ENCODE measurements at places on chromosomes 1 and 21.

- DNase-seq = no peak
Observed at GRCh38 chr1:84975035-84975434, 21.9 kb downstream of the MCOLN2 start.

DNA sequence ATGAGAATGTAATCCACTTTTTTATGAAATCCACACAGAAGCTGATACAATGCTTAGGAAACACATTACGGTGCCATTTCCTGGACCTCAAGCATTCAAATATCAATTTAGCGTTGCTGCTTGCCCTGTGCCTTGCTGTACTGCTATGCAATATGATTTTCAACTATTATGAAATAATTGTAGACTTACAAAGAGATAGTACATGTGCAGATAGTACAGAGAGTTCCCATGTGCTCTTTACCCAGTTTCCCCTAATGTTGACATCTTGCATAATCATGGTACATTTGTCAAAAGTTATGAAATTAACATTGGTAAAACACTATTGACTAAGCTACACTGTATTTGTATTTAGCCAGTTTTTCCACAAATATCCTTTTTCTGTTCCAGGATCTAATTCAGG, 37.7 kb upstream of the PTBP2 start:
- DNase-seq = no peak

- DNase-seq = no peak
Observed at GRCh38 chr1:25435397-25436108, 4.9 kb downstream of the MACO1 start.

GRCh38 chr21:36052860-36053714, 7.2 kb downstream of the SETD4 start:
- no peak for DNase-seq

DNA sequence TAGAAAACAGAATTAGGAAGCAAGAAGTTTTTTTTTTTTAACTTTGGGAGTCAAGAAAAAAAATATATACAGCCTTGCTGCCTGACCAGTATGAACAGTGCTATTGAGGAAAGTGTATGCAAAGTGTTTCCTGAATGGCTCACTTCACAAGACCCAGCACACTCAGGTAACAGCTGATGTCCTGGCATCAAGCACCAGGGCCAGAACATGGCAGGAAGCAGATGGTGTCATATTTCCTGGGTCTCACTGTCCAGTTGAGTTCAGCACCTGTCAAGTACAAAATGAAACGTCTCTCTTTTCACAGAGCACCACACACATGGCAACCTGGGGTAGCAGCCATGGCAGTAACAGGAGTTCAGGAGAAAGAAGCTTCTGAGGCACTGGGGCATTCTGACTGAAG, 372.3 kb downstream of the TTLL7 start:
- DNase-seq = no peak

- no peak for DNase-seq
Observed at GRCh38 chr1:7010534-7011200, 225.4 kb downstream of the CAMTA1 start.

DNA sequence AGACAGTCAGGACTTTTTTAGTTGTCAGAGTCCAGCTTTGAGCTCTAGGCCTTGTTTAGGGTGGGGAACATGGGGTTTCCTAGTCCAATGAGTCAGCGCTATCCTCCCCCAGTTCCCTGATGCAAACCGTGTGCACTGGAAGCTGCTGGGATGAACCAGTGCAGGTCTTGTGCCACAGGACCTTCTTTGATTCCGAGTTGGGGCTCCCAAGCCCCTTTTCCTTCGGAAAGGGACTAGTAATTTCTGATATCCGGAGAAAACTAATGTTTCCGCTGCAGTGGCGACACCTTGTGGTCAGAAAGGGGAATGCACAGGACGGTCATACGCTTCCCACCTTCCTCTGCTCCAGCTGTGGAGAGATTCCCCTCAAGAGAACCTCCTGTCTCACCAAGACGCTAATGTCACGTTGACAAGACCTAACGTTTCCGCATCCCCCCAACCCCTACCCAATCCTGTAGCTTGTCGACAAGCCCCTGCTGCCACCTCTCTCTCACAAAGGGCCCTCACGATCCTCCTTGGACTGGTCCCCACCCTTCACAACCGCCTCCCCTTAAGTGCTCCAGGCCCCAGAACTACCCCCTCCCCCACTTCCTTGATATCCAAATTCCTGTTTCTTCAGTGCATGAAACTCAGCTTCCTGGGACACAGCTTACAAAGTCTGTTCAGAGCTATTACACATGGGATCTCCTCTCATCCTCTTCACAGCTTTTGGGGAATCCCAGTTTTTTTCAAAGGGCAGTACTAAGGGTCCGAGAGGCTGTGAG, 30.9 kb downstream of the GPA33 start:
- DNase-seq = peak; percentile 71

DNA sequence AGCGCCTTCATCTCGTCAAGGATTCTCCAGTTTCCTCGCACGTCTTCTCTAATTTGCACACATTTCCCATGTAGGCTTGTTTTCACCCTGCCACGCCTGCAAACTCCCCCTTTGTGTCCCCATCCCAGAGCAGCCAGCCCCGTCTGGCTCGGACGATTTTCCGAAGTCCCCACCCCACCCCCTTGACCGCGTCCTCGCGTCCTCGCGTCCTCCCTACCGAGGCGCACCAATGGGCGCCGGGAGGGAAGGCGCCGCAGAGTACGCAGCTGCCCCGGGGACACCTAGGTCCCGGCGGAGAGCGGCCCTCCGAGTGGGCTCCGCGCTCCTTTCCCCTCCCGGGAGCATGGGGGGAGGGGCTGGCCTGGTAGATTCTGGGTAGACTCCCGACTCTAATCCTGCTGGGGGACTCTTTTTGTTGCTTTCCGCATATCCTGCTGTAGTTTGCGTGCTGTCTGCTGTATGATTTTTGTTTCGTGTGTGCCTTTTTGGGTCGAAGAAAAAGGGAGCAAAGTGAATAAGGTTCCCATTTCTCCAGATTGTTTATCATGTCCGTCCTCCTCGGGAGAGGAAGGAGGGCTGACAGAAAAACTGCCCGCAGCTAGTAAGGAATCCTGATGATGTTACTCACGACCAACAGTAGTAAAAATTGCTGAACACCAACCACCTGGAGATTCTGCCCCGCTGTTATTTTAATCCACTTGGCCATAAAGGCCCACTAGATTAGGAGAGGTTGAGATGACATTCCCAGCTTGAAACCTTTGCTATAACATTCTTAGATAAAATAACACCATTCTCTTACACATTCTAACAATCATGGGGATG, 1.5 kb downstream of the CACHD1 start:
- DNase-seq = peak; percentile 21

GRCh38 chr1:24929398-24930259, 447 bp downstream of the RUNX3 start:
- peak; percentile 47 for DNase-seq

GRCh38 chr1:246934765-246935164, 3.0 kb upstream of the AHCTF1 start:
- no peak for DNase-seq

DNA sequence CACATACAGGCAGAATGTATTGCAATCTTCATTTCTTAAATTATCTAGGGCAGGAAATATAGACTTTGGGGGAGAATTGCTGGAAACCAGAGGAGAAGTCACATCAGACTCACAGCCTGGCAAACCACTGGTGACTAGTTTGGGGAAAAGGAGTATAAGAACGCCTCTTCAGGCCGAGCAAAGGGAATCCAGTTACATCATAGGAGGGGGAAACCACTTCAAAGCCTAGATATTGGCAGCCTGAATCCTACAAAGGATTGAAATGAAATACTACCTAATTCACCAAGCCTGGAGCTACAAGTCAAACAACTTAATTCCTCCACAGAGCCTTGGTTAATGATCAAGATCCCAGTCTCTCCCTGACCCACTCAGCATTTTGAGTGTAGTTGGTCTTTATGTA, 121.7 kb downstream of the SLC30A10 start:
- DNase-seq = no peak

Measured in activated CD8-positive, alpha-beta memory T cell treated with anti-CD3 and anti-CD28 coated beads, Interleukin-2, amount 50 U/mL, for 4 hours (primary cell).